Activated T-cell treated with anti-CD3 and anti-CD28 coated beads, Interleukin-2, amount 50 U/mL, for 48 hours (primary cell): ENCODE measurements at places on chromosomes 12 and 14.
A peak's percentile ranks its signal among the peaks of the same experiment; 100 is the strongest.

DNA sequence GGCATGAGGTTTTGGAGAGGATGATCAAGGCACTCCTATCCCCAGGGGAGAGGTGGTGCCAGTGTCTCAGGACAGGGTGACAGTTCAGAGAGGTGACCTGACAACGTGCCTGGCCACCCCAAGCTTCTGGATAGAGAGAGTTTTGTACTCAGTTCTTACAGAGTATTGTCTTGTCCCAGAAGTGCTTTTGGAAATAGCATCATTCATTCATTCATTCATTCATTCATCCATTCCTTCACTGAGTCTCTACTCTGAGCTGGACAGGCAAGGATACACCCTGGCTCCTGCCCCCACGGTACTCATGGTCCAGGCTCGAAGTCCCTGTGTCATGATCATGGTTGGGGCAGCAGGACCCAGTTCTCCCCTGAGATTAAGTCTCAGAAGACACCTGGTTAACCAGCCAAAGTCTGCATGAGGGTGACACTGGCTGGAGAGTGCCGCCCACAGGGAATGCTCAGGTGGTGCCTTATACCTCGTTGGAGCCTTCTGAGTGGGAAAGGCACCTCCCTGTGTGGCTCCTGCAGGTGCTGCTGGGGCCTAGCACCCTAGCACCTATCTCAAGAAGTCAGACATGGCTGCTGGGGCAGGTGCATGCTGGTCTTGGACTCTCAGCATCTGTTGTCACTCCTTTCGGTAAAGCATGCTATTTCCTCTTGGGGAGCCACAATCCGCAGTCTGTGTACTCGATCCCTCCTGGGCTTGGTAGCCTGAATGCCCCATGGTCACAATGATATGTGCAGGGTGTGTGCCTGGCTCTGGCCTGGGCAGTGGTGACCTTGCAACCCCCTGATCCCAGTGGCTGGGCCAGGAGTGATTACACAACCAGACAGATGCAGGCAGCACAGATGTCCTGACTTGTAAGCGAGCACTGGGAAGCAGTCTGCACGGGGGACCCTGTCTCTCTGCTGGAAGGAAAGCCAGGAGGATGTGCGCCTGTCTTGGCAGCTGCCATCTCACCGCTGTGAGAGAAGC lies 57.8 kb downstream of the C14orf132 start:
- no peak for DNase-seq

GRCh38 chr14:102691763-102692162 lies 85.5 kb upstream of the TRAF3 start:
- no peak for DNase-seq

DNA sequence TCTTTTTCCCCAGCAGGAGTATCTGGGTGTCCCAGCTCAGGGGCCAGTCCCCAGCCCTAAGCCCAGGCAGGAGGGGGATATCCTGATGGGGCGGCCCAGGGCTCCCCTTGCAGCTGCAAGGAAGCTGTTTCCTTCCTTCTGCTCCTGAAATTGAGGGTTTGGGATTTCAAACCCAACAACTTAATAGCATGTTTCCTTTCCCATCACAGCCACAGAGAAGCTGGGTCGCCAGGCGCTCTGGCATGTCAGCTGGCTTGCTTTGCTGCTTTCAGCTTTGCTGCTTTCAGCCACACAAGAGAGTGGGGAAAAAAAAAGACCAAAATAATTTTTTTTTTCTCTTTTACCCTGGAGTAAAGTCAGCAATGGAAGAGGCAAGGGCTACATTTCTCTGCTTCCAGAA lies 30.0 kb downstream of the HVCN1 start:
- no peak for DNase-seq

GRCh38 chr12:11884706-11885105 lies 186.0 kb upstream of the BCL2L14 start:
- DNase-seq, result no peak

GRCh38 chr12:45243963-45244362 lies 28.1 kb downstream of the ANO6 start:
- no peak for DNase-seq

DNA sequence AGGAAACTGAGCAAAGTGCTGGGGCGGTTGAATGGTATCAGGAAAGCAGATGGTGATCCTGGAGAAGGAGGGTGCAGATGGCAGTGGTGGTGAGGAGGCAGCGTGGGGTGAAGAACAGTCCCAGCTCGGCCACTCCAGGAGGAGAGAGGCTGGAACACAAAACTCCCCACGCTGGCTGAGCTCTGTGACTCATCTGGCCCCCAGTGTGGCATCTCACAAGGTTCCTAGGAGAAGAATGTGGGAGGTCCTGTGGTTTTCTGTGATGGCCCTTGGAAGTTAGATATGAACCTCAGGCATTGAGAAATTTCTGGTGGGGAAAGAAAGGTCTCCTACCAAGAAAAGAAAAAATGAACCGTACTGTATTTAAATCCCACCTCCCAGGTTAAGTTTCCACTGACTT lies 8.0 kb upstream of the NRXN3 start:
- DNase-seq, result no peak

- no peak for DNase-seq
Measured at GRCh38 chr12:12919666-12920435, 28.5 kb downstream of the GPRC5A start.

DNA sequence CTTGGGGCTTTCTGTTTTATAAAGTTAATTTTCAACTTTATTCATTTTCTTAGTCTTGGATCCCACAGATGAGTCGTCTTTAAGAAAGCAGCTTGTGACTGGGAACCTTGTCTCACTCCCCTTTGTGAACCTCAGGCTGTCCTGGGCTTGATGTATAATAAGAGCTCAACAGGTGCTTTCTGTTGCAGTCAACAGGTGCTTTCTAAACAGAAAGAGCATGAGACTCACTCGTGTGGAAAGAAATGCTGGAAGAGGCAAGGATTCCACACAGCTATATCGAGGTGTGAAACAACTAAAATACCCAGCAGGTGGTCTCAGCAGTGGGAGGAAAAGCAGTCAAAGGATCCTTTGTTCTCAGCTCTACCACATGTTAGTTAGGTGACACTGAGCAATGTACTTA lies 398.9 kb downstream of the EGLN3 start:
- no peak for DNase-seq

GRCh38 chr12:47828976-47829482 lies 9.3 kb upstream of the HDAC7 start:
- DNase-seq, result no peak

- DNase-seq, result peak; percentile 88
Measured at GRCh38 chr12:124453419-124454351, 113.7 kb downstream of the NCOR2 start.

- peak; percentile 98 for DNase-seq
Measured at GRCh38 chr12:64759035-64759894, at the start of gene GNS. TSS of gene GNS (minus strand) at chr12:64759406. CDS start at chr12:64759276, 130 bp downstream.

GRCh38 chr12:120774169-120774916 lies 48.7 kb downstream of the ACADS start:
- DNase-seq, result no peak

GRCh38 chr14:71317385-71318096 lies 410.3 kb downstream of the PCNX1 start:
- DNase-seq, result no peak

DNA sequence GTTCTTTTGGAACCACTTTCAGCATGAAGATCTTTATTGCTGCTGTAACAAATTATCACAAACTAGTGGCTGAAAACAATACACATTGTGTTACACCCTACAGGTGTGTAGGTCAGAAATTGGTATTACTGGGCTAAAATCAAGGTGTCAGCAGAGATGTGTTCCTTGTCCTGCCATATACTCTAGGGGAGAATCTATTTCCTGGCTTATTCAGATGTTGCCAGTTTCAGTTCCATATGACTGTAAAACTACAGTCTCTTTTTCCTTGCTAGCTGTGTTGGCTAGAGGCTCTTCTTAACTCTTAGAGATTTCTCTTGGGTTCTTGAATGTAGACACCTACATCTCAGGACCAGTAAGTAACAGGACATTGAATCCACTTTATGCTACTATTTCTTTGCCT lies 215.6 kb upstream of the PPFIA2 start:
- DNase-seq, result no peak

- peak; percentile 58 for DNase-seq
Measured at GRCh38 chr14:50321009-50321660, 9.0 kb downstream of the DMAC2L start.

GRCh38 chr14:101056446-101056845 lies 152.9 kb upstream of the RTL1 start:
- no peak for DNase-seq

- no peak for DNase-seq
Measured at GRCh38 chr14:84129007-84129406, 1400.9 kb upstream of the FLRT2 start.

DNA sequence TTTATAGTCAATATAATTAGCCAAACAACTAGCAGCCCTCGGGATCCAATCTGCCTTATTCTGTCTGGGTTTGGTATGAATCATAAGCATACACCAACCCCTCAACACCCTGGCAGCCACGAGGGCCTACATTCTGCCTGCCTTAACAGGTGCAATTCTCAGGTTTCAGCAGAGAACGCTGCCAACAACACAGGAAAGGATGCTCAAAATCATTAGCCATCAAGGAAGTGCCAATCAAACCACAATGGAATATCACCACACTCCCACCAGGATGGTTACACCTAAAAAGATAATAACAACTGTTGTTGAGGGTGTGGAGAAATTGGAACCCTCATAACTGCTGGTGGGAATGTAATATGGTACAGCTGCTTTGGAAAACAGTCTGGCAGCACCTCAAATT lies 122.8 kb downstream of the TTC7B start:
- DNase-seq, result no peak

DNA sequence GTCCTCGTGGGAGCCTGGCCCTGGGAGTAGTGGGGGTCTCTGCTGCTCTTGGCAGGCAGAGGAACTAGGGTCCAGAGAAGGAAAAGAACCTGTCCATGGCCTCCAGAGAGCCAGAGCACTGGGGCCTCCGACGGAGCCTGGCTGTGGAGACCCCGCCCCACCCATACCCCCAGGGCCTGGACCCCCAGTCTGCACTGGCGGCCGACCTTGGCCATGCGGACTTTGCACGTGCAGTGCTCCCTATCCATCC lies 1.1 kb downstream of the BEGAIN start:
- no peak for DNase-seq

DNA sequence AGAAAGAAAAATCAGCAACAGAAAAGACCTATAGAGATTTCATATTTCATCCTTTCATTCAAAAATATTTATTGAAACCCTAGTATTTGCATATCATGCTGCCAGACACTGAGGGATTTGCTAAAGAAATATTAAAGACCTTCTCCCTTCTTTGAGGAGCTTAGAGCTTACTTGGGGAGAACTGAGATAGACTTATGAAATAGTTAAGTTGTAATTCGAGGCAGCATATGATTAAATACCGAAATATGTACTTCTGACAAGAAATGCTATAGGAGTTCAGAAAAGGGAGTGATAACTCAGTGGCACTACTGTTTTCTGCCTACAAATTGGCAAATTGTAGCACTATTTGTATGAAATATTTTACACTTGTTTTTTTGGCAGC lies 59.1 kb downstream of the PLXNC1 start:
- no peak for DNase-seq

DNA sequence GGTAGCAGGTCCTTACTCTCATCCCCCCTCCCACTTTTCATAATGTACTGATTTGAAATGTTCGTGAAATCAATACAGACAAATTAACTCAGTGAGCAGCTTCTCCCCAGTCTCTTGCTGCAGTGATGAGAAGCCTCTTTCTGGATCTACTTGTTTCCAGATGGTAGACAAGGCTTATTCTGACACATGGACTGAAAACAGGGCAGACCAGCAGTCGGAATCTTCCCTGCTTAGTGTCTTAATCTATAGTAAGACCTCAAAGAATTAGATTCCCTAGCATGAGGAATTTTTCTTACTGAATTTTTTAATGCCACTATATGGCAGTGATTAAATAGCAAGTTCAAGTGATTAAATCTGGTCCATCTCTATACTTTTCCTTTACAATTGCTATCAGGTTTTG lies 120.1 kb downstream of the RGS6 start:
- DNase-seq, result no peak

DNA sequence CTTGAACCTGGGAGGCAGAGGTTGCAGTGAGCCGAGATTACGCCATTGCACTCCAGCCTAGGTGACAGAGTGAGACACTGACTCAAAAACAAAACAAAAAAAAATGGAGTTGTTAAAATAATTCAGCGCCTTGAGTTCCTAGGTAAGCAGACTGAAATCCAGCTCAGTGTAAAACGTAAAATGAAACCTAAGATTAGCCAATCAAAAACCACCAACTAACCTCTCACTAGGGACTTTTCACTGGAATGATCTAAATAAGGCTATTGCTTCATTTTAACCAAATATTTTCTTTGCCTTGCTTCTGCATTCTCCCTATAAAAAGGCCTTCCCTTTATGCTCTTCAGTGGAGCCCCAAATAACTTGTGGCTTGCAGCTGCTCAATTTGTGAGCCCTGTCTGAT lies 91.6 kb upstream of the HIF1A start:
- no peak for DNase-seq

DNA sequence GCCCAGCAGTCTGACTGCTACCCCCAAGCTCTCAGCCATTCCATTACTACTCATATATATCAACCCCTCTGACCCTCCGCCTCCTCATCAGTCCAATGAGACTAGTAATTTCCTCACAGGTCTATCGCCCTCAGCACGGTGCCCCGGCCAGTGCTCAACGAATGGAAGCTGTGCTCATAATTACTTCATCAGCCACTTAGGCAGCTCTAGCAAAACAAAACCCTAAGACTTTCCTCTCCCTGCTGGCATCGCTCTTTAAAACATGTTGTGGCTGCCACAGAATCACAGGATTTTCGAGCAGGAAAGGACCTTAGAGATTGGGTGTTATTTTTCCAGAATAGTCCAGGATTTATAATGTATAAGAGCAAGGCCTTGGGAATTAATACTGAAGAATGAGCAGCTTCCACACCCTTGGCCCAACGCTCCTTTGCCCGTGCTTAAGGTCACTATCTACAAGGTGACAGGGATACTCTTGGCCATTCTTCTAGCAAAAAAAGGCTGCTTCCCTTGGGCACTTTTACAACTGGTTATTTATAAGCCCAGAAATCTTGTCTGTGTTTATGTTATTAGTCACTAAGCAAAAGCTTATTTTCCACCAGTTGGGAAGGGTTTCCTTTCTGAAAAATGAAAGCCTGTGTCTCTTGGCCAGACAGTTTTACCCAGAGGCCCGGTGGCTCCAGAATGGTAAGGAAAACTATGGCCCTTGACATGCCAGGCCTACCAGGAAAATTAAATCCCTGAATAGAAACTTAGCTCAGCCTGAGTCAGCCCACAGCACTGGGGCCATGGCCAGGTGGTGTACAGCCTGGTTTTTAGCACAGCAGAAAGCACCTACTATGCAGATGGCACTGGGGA lies 47.9 kb downstream of the NUAK1 start:
- no peak for DNase-seq

GRCh38 chr12:128388461-128389000 lies 121.6 kb downstream of the TMEM132C start:
- DNase-seq, result no peak

- DNase-seq, result no peak
Measured at GRCh38 chr12:101775816-101776215, 36.6 kb upstream of the SYCP3 start.

- DNase-seq, result peak; percentile 82
Measured at GRCh38 chr14:97978341-97978740, 1181.2 kb downstream of the VRK1 start.

GRCh38 chr12:29241821-29242591 lies 92.9 kb downstream of the FAR2 start:
- DNase-seq, result peak; percentile 27

- DNase-seq, result no peak
Measured at GRCh38 chr14:105602243-105602750, 75.9 kb downstream of the TMEM121 start.
